CD4-positive, alpha-beta T cell treated with Interleukin-6 at 100 ng/mL for 8 hours (primary cell): ENCODE measurements at places on chromosomes 2 and 18.

GRCh38 chr2:101770726-101771125, 73.2 kb downstream of the MAP4K4 start:
- no peak for DNase-seq

GRCh38 chr2:37324536-37324785, 172 bp downstream of the PRKD3 start:
- DNase-seq = no peak

- DNase-seq = no peak
Measured at GRCh38 chr2:204249437-204249836, 295.8 kb upstream of the PARD3B start.

GRCh38 chr18:12639990-12640880, 17.7 kb downstream of the SPIRE1 start:
- no peak for DNase-seq

- DNase-seq = no peak
Measured at GRCh38 chr2:122804494-122804893, 1049.0 kb downstream of the TSN start.

GRCh38 chr2:37858400-37858711, 66.7 kb upstream of the RMDN2 start:
- DNase-seq = no peak

GRCh38 chr18:9756933-9757470, 48.9 kb downstream of the RAB31 start:
- DNase-seq = no peak

DNA sequence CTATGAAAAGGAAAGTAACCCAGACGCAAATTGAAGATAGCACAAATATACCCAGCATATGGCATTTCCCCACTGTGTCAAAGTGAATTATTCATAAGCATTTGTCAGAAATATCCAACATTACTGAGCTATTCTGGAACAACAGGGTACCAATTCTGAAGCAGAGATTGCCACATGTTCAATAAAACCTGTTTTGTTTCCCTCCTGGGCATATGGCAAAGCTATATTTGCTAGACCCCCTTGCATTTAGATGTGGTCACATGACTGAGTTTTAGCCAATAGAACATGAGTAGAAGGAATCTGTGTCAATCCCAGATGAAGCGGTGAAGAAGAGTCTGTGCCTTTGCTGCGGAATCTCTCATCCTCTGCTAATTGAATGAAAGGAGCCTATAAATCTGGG, 296.4 kb upstream of the DLGAP1 start:
- no peak for DNase-seq

GRCh38 chr2:120936476-120937334, 201.0 kb downstream of the GLI2 start:
- DNase-seq = no peak

DNA sequence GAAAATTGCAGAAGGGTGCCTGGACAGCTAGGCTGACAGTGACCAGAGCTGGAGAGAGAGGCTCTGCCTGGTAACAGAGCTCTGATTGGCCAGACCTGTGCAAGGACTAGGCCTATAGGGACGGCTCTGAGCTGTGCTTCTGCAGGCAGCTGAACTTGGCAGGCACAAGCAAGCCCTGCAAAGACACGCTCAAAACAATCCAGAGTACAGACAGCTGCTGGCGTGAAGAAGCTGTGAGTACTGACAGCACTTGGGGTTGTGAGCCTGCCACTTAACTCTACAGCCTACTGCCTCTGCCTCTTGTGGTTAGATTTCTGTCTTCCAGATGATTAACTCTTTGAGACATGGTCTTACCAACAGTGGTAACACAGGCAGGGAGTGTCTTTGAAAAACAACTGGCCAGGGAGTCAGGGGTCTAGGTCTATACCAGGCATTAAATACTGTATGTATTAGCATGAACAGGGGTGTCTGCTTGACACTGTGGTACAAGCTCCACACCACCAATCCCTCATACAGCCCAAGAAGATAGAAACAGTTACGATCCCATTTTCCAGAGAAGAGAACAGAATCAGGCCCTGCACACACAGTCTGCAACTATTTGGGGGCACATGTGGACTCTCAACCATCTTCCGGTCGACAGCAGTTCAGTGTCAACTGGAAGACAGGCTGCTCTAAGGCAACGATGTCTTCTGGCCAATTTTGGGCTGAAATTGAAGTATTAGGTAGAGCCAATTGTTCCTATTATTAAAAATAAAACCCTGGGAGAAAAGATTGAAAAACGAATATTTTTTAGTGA, 568.4 kb downstream of the TNS1 start:
- peak; percentile 3 for DNase-seq

DNA sequence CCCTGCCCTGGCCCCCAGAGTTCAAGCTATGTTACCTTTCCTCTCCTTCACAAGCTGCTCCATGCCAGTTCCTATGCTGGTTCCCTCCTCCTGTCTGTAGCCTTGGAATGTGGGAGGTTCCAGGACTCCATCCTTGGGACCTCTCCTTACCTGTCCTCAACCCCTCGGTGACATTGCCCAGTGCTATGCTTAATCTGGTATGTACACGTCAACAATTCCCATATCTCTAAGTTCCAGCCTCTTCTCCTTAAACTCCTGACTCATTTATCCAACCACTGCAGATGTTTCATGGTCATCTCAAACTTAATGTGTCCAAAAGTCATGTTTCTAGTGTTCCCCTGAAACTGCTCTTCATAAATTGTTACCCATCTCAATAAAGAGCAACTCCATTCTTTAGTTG, 160.8 kb downstream of the TNS1 start:
- no peak for DNase-seq

GRCh38 chr18:23257137-23257536, 121.9 kb downstream of the CABLES1 start:
- no peak for DNase-seq

GRCh38 chr2:134207589-134208209, 46.2 kb upstream of the MGAT5 start:
- peak; percentile 60 for DNase-seq

DNA sequence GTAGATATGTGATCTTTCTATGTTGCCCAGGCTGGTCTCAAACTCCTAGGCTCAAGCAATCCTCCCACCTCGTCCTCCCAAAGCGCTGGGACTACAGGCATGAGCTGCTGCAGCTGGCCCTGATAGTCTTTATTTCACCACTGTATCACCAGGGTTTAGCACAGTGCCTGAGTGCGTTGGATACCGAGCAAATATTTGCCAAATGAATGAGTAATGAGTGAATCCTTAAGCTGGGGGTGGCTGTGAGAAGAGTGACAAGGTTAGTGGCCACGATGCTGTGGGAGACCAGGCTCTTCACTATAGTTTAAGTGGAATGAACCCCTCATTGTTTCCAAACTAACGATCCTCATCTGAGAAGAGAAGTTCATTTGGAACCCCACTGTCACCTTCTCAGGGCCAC, 60.8 kb upstream of the FAM136A start:
- DNase-seq = no peak

DNA sequence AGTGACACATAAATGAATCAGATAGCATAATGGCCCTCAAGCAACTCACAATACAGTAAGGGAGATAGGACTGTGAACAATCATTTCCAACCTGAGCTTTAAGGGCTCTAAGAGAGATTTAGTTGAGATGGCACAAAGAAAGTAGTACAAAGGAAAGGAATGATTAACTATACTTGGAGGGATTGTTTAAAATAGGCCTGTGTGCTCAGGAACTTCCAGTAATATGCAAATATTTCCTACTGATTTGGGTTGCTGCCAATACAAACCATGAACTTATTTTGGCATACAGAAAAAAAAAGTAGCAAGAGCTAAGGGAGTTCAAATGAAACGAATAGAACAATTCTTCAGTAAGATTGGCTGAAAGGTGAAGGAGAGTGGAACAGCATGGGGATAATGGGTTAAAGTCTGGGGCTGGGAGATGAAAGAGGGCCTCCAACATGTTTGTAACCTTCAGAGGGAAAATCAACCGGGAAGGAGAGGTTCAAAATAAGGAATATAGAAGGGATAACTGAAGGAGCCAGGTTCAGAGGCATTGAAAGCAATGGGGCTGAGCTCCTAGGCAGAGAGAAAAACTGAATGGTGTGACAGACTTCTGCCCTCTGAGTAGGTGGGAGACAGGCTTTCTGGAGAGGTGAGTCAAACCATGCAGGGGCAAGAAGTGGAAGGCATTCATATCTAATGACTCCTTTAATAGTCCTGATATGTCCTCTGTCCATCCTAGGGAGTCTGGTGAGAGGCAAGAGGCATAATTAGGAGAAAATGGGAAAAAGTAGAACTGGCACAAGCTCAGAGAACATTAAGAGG, 83.5 kb downstream of the DNAH7 start:
- no peak for DNase-seq

DNA sequence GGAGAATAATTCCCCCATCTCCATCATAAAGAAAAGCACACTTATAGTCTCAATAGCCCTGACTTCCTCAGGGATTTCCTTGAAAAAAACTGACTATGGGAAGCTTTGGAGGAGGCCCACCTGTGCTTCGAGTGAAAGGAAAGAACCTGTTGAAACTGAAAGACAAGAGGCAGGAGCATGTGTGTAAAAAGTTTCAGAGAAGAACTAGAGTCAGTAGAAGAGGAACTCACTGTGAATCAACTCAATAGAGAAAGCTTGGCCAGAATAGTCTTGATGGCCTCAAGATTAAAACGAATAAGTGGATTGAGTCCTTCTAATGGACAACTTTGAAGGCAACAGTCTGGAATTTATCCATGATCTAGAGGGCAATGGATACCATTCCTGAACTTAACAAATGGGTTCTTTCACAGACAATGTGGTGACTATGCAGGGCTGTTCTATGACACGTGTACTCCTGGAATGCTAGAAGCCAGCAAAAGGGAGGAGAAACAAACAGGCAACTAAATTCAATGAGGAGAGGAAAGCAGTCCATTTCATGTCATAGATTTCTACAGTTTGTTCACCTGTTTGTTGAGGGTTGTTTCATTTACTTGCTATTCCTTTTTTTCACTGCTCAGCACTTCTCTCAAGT, 442.3 kb downstream of the GRB14 start:
- no peak for DNase-seq

GRCh38 chr2:198309673-198310280, 505.4 kb downstream of the PLCL1 start:
- peak; percentile 46 for DNase-seq

GRCh38 chr2:16861530-16861929, 195.9 kb upstream of the CYRIA start:
- no peak for DNase-seq

GRCh38 chr2:55093381-55093780, 43.1 kb upstream of the RTN4 start:
- DNase-seq = no peak

DNA sequence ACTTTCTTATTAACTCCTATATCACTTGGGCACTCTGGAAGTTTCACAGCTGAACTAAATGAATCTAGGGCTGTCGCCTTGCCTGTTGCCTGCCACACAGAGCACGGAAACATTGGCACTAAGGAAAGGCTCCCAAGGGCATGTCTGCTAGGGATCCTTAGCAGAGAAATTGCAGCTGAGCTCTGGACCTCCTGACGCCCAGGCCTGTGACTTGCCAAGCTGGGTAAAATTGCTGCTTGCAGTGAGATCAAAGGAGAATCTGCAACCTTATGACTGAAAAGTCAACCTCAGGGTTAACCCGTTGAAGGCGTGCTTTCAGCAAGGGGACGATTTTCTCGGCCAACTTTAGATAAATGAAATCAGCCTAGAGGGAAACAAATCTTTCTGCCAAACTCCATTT, 189.8 kb downstream of the NCK2 start:
- peak; percentile 62 for DNase-seq

GRCh38 chr2:69133898-69134297, 120.9 kb downstream of the ANTXR1 start:
- no peak for DNase-seq

- no peak for DNase-seq
Measured at GRCh38 chr2:222130855-222131254, 167.9 kb downstream of the PAX3 start.

DNA sequence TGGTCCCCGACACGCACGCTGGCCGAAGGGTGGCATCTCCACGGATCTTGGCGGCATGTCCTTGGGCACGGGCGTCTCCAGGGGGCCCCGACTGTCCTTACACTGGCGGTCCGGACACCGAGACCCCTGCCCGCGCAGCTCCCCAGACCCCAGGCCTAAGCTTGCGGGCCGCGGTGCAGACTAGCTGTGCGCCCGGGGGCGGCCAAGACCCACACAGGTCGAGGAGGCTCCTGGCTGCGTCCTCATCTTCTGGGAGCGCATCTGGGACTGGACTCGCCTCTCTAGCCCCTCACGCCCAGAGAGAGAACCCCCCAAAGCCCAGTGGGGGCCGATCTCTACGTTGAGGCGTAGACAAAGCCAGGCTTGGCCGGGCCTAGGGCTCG, 475 bp upstream of the TWIST2 start:
- no peak for DNase-seq

DNA sequence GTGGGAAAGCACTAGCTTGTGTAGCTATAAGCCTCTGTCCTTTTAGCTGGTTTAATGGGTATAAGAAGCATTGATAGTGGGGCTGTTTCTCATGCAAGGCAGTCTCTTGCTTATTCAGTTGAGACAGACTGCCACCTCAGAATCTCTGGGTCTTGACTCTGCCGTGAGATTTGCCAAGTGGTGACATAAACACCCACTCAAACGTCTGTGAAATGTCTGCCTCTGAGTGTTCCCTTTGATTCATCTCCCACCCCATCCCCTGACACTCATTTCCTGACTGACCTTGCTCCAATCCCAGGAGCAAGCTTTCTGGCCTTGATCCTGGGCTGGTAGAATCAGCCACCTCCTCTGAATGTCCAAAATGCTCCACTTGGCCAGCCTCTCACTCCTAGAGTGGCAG, 141.9 kb upstream of the RBMS1 start:
- DNase-seq = no peak

DNA sequence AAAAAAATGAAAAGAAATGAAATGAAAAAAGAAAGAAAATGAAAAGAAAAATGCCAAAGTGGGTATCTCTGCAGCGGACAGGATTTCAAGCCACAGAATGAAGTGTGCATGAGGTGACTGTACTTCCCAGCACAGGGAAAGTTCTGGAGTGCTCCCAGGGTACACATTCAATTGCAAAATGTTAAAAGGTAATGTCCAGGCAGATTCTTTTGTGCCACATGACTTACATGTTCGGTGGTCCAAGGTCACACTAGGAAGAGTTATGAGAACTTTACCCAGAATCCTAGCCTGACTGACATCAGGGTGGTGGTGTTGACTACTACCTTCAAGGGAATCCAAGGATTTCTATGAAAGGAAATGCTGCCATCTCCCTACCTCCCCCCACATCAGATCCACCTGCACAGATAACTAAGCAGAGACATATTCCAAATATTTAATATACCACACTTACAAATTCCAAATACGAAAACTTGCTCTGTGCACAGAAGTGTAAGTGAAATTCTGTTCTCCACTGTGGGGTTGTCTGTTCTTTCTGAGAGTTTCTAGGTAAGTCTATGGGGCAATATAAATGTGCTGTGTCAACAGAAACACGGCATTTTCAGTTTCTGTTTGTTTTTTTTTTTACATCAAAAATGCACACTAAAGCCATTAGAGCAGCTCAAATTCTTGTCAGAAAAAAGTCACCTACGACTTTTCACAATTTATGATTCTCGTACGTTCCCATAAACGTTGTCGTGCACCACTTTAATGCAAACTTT, 56.6 kb downstream of the CABYR start:
- DNase-seq = no peak
